ENCODE measurements at places on chromosomes 12 and 14.

- no peak for DNase-seq
Measured at GRCh38 chr12:105240228-105240627, 4.3 kb upstream of the APPL2 start.

DNA sequence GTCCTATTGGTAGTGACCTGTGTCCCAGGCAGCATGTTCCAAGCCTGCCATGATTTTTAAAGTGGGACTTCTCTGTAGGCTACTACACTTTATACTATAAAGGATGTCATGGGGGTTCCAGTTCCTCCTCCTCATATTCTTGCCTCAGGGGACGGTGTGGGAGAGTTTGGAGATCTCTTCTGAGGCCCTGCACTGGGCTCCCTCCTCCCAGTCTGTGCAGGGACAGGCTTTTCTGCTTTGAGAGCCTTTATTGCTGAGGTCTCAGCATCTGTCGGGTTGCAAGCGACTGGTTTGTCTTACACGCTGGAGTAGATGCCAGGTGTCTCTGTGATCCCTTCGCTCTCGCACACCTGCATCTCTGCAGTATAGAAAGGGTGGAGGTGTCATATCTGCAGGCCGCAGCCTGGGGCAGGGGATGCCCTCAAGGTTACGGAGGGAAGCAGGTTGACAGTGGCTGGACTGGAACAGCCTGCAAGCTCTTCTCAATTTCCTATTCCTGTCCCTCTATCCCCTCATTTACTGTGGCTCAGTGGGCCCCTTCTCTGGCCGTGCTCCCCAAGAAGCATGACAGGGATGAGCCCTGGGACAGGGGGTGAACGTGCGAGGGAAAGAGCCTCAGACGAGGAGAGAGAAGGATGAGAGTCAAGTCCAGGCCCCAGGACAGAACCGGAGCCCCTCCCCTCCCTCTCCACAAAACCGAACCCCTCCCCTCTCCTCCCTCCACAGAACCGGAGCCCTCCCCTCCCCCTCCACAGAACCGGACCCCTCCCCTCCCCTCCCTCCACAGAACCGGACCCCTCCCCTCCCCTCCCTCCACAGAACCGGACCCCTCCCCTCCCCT lies 51.3 kb downstream of the SLC6A12 start:
- DNase-seq = no peak

GRCh38 chr14:104642540-104642868 lies 37.9 kb upstream of the TMEM179 start:
- DNase-seq = no peak

- DNase-seq = no peak
Measured at GRCh38 chr12:125304029-125304428, 238.8 kb downstream of the AACS start.

GRCh38 chr12:4283512-4284255 lies 10.1 kb downstream of the CCND2 start:
- DNase-seq = no peak

Data from GM04503 (cell line).